ENCODE measurements at places on chromosomes 12 and 14. TPM values are rescaled to one million over a fixed set of nuclear protein-coding genes. Genes with fewer than 3 reads are reported as not detected.

ZNF705A gene
- total RNA-seq: not detected

PIK3C2G gene
- total RNA-seq: not detected

MGP gene
- total RNA-seq: not detected

CLEC4C gene
- not detected for total RNA-seq

SMIM41 gene
- total RNA-seq: not detected

TNFRSF1A gene
- total RNA-seq: 544 TPM

OSBPL8 gene
- 11.5 TPM for total RNA-seq

CRY1 gene
- 22.5 TPM for total RNA-seq

CD163L1 gene
- 0.23 TPM for total RNA-seq

SELPLG gene
- total RNA-seq: 0.99 TPM

SYT10 gene
- total RNA-seq: not detected

KCNA5 gene
- not detected for total RNA-seq

RPS6KL1 gene
- 0.17 TPM for total RNA-seq

ACOT4 gene
- total RNA-seq: 1.6 TPM

MBIP gene
- total RNA-seq: 16.4 TPM

CFAP73 gene
- not detected for total RNA-seq

IKZF4 gene
- total RNA-seq: 2.9 TPM

ESRRB gene
- 0.30 TPM for total RNA-seq

FOXN4 gene
- total RNA-seq: 0.08 TPM

GPRC5A gene
- total RNA-seq: 256 TPM

COCH gene
- total RNA-seq: 25.7 TPM

STXBP6 gene
- 2.9 TPM for total RNA-seq

CCDC38 gene
- 0.12 TPM for total RNA-seq

RNU4-1 gene
- total RNA-seq: not detected

APPL2 gene
- 30.4 TPM for total RNA-seq

DEPDC4 gene
- total RNA-seq: 0.80 TPM

CD27 gene
- not detected for total RNA-seq

TAS2R8 gene
- not detected for total RNA-seq

SCN8A gene
- 1.8 TPM for total RNA-seq

RAD52 gene
- 10.2 TPM for total RNA-seq

OR6C75 gene
- not detected for total RNA-seq

CISTR gene
- not detected for total RNA-seq

DHRS4L2 gene
- total RNA-seq: 36.7 TPM

HELB gene
- 1.7 TPM for total RNA-seq

KRT2 gene
- not detected for total RNA-seq

C12orf76 gene
- total RNA-seq: 6.6 TPM

PTPN21 gene
- 11.7 TPM for total RNA-seq

REP15 gene
- total RNA-seq: 0.28 TPM
